Effector memory CD4-positive, alpha-beta T cell (primary cell): ENCODE measurements at places on chromosomes 11 and 22.

- no peak for DNase-seq
Observed at GRCh38 chr11:27291954-27292636, 70.9 kb downstream of the CCDC34 start.

GRCh38 chr22:26546282-26546681 lies 34.0 kb upstream of the TFIP11 start:
- no peak for DNase-seq

GRCh38 chr11:11397036-11397415 lies 44.0 kb upstream of the CSNK2A3 start:
- DNase-seq: no peak

GRCh38 chr11:103898065-103898464 lies 138.4 kb upstream of the DDI1 start:
- no peak for DNase-seq

DNA sequence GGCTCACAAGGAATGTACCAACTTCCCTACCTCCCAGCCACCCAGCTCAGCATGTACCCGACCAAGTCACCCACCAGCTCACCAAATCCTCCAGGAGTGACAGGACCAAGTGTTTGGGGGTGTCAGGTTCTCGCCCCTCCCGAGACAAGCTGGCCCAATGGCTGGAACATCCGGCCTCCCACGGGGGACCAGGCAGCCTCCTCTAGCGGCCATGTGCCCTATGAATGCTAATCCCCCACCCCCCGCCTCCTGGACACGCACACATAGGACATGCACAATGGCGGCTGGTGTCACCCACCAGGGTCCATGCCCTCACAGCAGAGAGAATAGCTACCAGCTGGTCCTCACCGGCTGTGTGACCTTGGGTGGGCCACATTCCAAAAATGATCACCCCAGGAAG lies 151.0 kb downstream of the MN1 start:
- no peak for DNase-seq

- no peak for DNase-seq
Observed at GRCh38 chr11:94776351-94777321, 8.5 kb downstream of the AMOTL1 start.

DNA sequence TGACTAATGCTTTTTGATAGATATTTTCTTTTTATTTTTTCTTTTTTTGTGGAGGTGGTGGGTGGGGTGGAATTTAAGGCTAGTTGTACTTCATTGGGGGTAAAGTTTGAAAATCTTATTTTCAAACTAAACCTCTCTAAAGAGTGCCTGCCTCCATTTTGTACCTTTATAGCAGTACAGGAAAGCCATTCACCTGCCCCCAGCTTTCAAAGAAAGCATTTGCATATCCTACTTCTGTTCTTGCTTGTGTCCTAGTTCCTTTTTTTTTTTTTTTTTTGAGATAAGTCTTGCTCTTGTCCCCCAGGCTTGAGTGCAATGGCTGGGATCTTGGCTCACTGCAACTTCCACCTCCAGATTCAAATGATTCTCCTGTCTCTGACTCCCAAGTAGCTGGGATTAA lies 766.2 kb upstream of the LRRC4C start:
- no peak for DNase-seq

- DNase-seq: no peak
Observed at GRCh38 chr22:50610041-50610451, 9.5 kb downstream of the MAPK8IP2 start.

GRCh38 chr11:68039526-68040086 lies 781 bp downstream of the TCIRG1 start:
- DNase-seq: no peak

- peak; percentile 44 for DNase-seq
Observed at GRCh38 chr11:111378861-111379601, at the start of gene POU2AF1. TSS of gene POU2AF1 (minus strand) at chr11:111379275. CDS start at chr11:111379177, 98 bp downstream.

GRCh38 chr11:72406540-72407527 lies 27.5 kb downstream of the CLPB start:
- DNase-seq: no peak

DNA sequence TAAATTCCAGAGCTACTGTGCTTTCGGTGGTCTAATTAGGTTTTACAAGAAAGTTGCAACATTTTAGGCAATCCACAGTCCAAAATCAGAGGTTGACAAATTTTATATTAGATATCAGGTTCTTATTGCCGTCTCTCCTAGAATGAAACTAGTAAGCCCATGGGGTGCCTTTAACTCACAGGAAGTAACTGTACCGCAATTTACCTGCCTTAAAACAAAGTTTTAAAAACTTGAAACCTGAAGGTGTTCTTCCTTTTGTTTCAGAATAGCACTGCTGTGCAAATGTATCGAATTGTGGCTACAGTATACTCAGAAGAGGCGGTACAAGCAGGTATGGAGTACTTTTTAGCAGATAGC lies 77.2 kb downstream of the PISD start:
- no peak for DNase-seq

DNA sequence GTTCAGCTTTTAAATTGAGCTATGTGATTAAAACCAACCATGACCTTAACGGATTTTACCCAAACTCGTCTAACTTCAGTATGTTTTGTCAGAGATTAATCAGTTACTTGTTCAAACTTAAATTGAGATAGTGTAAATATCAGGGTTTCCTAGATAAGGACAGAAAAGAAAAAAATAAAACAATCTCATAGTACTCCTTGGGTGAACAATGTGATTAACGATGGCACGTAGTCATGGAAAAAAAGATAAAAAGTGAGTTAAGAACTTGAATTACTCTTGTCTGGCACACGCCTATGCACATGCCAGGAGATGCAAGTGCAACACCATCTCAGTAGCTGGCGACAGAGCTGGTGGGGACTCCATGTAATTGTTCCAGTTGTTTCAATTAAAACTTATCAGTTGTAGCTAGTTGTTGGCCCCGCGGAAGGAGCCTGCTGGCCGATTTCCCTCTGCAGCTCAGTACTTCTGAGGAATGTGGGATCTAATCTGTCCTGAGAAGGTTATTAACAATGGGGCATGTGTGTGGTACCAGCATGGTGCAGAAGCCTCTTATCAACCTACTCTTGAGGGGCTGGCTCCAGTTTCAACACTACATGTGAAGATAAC lies 3.0 kb downstream of the RASSF10 start:
- DNase-seq: no peak

DNA sequence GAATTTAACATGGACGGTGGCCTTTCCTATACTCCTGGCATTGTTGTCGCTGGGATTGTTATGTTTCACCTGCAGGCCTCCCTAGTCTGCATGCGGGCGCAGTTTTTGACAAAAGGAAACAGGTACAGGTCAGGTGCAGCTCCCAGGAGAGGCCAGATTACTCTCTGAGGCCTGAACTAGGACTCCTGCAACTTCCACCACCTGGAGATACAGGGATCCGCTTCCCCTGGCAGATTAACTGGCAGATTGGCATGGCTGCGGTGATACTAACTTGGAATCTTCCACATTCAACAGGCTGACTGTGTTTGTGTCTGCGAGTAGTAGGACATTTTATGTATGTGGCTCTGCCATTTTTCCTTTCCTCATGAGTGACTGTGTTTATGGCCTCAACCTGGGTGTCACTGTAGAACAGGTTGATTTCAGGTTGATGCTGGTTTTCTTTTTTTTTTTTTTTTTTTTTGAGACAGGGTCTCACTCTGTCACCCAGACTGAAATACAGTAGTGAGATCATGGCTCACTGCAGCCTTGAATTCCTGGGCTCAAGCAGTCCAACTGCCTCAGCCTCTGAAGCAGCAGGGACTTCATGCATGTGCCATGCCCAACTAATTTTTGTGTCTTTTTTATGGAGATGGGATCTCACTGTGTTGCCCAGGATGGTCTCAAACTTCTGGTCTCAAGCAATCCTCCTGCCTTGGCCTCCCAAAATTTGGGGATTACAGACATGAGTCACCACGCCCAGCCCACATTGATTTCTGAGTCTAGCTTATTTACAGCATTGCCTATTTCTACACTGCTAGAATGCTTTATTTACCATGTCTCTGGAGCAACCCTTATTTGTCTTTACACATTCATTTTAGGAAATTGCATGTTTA lies 1.7 kb upstream of the USP28 start:
- no peak for DNase-seq

DNA sequence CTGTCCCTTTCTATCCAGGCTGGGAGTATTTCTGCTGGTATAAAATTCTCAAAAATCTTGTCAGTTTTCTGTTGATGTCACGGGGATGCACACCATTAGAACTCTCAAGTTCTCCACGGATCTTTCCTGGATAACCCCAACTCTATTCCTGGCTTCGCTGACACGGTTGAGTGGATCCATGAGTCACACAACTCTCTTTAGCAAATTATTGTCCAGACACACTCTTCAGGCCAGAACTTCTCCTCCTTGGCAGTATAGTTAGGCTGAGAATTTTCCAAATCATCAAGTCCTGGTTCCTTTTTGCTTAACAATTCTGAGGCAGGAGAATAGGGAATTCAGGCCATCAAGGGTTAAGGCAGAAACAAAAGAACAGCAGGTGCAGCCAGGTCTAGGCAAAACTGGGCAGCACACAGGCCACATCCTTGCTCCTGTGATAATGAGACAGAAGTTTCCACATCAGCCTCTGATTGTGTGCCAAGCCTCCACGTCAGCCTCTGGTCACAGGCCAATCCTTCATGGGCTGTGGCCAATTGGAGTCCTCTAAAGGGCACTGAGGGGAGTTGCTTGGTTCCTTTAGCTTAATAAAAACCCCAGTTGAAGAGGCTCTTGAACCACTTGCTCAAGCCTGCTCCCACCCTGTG lies 5.7 kb upstream of the ACAT1 start:
- no peak for DNase-seq

DNA sequence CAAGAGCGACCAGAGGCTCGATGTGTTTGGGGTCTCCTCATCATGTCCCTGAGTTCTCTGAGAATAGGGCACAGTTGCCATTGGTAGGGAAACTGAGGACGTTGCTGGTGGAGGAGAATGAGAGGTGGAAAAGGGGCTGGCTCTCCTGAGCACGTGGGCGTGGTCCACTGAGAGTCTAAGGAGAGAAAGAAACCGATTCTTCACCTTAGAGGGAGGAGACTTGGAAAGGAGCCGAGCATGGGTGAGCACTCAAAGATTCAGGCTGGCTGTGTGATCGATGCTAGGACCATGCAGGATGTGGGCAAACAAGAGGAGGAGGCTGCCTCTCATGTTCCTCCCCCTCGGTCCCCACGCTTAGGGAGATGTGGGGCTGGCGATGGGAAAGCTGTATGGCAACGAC lies 19.8 kb upstream of the TLCD5 start:
- DNase-seq: no peak

- no peak for DNase-seq
Observed at GRCh38 chr22:44848296-44848741, 95.9 kb downstream of the ARHGAP8 start.

- no peak for DNase-seq
Observed at GRCh38 chr11:77166021-77166420, 38.0 kb downstream of the MYO7A start.

- no peak for DNase-seq
Observed at GRCh38 chr11:11082646-11083045, 224.8 kb upstream of the ZBED5 start.

GRCh38 chr11:10287140-10287539 lies 6.9 kb downstream of the SBF2 start:
- no peak for DNase-seq

DNA sequence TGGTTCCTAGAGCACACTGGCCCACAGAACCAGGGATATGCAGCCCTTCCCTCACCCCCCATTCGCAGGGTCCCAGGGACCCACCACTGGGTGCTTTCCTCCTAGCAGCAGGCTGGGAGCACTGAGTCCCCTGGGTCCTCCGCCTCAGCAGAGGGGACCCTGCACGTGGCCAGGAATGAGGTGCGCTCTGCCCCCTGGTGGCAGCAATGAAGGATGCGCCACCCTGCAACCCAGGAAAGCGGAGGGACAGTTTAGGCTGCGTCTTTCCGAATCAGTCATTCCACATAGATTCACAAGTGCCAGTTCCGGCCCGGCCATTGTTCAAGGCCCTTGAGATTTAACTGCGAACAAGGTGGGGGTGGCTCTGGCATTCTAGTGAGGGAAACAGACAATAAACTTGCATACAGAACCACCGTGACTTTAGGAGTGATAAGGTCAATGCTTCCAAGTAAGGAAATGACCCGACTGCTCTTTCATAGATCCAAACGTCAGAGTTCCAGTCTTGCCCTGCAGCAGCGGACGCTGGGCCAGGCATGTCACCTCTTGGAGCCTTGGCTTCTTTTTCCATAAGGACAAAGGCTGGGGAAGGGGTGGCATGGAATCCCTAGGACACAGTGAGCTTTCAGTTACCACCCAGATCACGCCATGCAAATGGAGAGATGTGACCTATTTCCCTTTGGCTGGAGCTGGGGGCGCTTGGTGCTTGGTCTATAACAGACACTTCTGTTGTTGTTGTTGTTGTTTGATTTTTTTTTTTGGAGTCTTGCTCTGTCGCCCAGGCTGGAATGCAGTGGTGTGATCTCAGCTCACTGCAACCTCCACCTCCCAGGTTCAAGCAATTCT lies 7.7 kb downstream of the RIN1 start:
- peak; percentile 63 for DNase-seq

DNA sequence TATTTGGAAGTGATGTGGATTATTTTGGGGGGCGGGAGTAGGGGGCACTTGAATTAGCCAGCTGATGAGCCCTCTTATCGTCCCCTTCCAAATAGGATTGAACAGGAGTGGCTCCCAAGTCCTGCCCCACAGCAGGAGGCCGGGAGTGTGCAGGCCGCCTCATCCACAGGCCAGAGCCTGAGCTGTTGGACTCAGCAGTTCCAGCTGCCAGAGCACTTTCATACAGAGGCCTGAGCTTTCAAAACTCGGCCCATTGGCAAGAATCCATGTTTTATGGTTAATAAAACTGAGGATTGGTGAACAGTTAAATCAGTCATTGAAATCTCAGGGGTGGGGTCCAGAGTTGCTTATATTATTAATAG lies 9.6 kb downstream of the FAM118A start:
- no peak for DNase-seq

- no peak for DNase-seq
Observed at GRCh38 chr11:95140397-95141033, 50.9 kb downstream of the ENDOD1 start.

GRCh38 chr22:27113211-27113635 lies 455.8 kb downstream of the MIAT start:
- DNase-seq: no peak

- DNase-seq: no peak
Observed at GRCh38 chr11:62603776-62604299, 2.2 kb upstream of the MTA2 start.

- DNase-seq: no peak
Observed at GRCh38 chr11:67367761-67368227, 5.6 kb downstream of the CLCF1 start.
